ENCODE measurements at places on chromosomes 12 and 14. TPM values are rescaled to one million over a fixed set of nuclear protein-coding genes. Genes with fewer than 3 reads are reported as not detected.

- no peak for DNase-seq
These were observed 15.6 kb downstream of the MVK start for GRCh38 chr12:109589240-109589590.

GRCh38 chr12:5488626-5488955 is 56.7 kb downstream of the NTF3 start:
- DNase-seq: no peak

DNA sequence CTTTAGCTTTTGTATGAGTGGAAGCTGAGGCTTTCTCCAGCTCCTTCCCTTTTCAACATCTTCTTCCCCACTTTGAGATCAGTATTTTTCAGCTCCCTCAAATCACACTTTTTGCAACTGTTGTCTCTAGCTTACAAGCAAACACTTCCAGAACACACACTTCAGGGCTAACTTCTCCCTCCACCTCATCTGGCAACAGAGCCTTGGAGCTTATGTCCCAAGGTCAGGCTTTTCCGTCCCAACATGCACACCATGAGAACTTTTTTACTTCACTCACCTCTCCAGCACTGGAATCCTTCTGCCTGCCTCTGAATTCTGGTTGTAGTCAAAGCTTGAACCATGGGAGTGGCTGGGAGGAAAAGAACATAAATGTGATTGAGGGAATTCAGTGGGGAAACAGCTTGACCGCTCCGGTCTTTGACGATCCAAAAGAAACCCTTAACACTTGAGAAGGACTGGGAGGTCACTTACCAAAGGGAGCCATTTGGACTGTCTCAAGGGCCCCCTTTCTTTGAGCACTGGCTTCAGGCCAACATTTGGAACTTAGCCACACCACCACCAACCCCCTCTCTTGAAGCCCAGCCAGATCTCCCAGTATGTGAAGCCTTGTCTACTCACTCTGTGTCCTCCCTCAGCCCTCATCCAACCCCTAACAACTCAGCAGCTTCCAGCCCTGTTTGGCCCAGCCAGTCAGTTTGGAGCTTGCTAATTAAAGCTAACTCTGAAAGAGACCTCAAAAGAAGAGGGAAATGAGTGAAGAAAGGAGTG is 3.9 kb upstream of the BLOC1S1 start:
- no peak for DNase-seq

DNA sequence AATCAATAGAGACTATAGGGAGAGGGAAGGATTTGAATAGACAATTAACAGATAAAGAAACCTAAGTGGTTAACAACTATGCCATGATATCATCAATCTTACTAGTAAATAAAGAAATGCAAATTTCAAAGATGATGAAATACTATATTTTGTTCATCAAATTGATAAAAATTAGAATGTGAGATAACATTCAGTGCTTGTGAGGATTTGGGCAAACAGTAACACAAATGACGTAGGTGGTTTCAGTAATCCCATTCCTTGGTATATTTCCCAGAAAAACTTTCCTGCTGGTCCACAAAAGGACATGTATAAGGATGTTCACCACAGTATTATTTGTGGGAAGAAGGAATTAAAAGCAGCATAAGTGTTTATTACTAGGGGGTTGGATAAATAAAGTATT is 136.0 kb downstream of the ERC1 start:
- no peak for DNase-seq

GRCh38 chr14:22883173-22883976 is at the start of gene REM2:
Gene REM2 (plus strand): TSS chr14:22883222. CDS start chr14:22883288, 66 bp downstream.
- no peak for DNase-seq

- no peak for DNase-seq
These were observed 22.2 kb downstream of the VTI1B start for GRCh38 chr14:67652189-67652588.

- DNase-seq: no peak
These were observed 110.5 kb downstream of the TGFB3 start for GRCh38 chr14:75871181-75871880.

- DNase-seq: no peak
These were observed 14.6 kb upstream of the DDHD1 start for GRCh38 chr14:53167602-53168328.

GRCh38 chr12:39272871-39273655 is 169.9 kb downstream of the KIF21A start:
- DNase-seq: peak; percentile 45

GRCh38 chr12:4567073-4567881 is 5.3 kb downstream of the DYRK4 start:
- no peak for DNase-seq

DNA sequence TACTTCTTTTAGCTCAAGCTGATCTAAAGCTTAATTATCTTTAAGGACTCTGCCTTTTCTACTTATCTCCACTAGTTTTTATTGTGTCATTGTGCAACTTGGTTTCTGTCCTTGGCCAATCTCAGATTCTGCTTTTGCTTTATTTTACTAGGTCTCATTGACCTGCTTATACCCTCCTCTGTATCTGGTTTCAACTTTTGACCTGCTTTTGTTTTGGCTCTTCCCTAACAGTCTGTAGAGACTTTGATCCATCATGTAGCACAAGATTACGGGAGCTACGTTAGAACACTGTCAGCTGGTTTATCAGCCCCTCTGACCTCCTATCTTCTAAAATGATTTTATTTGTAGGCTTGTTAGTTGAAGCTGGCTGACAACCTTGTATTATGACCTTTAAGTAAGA is 43.6 kb downstream of the ZCRB1 start:
- no peak for DNase-seq

DNA sequence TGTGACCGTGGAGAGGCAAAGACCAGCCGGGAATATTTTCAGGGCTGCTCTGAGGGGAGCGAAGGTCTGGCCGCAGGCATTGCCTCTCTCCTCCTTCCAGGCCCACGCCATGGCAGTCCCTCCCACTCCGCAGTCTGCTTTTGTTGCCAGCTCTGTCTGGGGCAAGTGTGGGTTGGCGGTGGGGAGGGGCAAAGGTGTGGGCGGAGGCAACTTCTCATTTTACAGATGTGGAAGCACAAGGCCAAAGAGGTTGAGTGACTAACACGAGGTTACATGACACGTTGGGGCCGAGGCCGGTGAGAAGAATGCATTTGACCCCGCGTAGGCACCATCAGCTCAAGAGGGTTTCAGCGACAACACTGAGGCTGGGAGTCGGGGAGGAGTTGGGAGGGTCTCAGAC is 6.1 kb upstream of the FAIM2 start:
- DNase-seq: no peak

- no peak for DNase-seq
These were observed 380.1 kb upstream of the KITLG start for GRCh38 chr12:88960213-88960878.

DNA sequence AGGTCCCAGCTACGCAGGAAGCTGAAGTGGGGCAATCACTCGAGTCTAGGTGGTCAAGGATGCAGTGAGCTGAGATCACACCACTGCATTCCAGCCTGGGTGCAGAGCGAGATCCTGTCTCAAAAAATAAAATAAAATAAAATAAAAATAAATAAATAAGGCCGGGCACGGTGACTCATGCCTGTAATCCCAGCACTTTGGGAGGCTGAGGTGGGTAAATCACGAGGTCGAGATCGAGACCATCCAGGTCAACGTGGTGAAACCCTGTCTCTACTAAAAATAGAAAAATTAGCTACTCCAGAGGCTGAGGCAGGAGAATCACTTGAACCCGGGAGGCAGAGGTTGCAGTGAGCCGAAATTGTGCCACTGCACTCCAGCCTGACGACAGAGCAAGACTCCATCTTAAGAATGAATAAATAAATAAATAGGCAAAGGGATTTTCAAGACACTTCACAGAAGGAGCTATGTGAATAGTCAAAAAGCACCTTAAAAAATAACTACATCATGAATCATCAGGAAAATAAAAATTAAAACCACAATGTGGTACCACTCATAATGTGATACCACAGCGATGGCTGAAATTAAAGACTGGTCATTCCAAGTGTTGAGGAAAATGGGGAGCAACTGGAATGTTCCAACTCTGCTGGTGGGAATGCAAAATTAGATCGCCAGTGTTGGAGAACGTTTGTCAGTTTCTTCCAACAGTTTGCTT is 92.9 kb upstream of the TBX3 start:
- no peak for DNase-seq

DNA sequence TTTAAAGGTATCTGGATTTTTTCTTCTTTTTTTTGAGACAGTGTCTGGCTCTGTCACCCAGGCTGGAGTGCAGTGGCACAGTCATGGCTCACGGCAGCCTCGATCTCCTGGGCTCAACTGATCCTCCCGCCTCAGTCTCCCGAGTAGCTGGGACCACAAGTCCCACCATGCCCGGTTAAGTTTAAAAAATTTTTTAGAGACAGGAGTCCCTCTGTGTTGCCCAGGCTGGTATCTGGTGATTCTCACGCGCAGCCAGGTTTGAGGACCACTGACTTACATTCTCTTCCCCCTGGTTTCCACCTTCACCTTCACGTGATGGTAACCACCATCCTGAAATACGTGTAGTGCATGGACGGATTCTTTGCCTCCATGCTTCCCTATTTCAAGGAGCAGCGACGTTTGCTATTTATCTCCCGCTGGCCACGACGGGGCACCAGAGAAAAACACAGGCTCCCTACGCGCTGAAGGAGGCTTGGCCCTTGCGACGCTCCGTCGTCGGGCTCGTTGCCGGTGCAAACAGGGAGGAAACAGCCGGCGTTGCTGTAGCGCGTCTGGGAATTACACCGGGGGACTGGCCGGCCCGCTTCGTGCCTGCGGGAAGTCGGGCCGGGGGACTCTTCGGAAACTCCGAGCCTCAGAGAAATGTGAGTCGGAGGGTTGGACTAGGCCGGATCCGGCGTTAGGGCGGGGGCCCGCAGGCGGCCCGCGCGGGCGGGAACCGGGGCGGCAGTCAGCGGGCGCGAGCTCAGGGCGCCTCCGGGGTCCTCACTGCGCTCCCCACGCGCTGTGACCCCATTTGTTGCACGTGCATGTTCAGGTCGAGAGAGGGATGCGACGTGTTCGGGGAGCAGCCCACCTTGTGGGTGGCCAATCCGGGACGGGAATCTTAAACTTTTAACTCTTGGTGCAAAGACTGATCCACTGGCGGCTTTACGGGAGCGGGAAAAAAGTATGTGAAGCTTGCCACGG is at the start of gene TCHP:
TCHP (plus strand) TSS at position 492 of the 969 bp plus-strand sequence. CDS start 2,753 bp downstream, outside the sequence.
- DNase-seq: peak; percentile 35

Gene BTBD6
- total RNA-seq: 34.4 TPM

Gene MSI1
- not detected for total RNA-seq

Gene PIGH
- total RNA-seq: 66.0 TPM

Gene INHBE
- total RNA-seq: not detected

Gene TAS2R9
- total RNA-seq: not detected

Gene LHX5
- total RNA-seq: not detected

Gene KCNJ8
- not detected for total RNA-seq

Gene OTX2
- total RNA-seq: not detected

Measured in CD8-positive, alpha-beta T cell (primary cell).